ENCODE measurements at places on chromosomes 12 and 14.

DNA sequence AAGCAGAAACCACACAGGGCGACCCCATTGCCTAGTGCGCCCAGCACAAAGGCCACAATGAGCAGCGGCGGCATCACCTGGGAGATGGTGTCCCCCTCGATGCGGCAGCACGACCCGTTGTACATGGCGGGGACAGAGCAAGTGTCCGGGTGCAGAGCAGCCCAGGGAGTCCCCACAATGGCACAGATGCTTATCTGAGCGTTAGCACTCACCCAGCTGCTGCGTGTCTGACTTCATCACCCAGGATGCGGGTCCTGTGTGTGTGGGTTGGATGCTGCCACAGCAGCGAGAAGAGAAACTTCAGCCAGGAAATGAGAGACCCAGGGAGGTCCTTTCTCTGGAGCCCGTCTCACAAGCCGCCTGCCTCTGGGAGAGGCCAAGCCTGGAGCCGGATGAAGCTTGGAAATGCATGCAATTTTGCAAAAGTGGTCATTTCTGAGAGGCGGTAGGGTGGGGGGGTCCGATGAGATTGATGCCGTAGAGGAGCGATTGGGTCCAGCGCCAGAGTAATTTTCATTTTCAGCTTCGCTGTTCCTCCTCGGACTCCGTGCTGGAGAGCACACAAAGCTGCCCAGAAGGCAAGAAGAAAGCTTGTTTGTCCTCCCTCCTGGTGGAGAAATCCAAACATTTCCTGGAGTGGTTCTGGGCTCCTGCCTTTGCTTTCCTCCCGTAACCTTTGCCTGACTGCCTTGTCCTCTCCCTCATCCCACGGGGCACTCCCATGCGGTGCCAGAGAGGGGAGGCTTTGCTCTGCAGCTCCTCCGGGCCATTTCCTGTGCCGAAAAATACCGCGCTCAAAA lies at the start of gene HCAR1:
HCAR1 (minus strand) TSS at position 630 of the 800 bp plus-strand sequence; CDS start at position 125, 505 bp downstream.
- DNase-seq = peak; percentile 59

DNA sequence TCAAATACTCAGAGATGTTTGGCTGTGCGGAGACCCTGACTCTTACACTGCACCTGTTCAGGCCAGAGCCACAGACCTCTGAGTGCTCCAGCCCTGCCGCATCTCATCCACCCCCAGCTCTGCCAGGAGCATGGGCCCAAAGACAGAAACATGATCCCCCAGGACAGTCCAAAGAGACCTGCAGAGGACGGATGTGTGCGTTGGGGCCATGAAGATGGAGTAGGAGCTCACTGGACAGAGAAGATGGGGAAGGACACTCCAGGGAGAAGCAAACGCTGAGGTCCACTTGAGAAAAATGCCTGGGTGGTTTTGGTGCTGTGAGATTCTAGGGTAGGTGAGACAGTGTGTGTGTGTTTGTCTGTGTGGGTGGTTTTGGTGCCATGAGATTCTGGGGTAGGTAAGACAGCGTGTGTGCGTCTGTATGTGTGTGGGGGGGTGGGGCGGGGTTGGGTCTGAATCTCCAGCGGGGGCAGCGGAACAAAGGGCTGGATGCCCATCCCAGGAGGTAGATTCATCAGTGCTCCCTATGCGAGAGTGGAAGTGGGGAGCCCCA lies 818 bp upstream of the HHIPL1 start:
- DNase-seq = no peak

DNA sequence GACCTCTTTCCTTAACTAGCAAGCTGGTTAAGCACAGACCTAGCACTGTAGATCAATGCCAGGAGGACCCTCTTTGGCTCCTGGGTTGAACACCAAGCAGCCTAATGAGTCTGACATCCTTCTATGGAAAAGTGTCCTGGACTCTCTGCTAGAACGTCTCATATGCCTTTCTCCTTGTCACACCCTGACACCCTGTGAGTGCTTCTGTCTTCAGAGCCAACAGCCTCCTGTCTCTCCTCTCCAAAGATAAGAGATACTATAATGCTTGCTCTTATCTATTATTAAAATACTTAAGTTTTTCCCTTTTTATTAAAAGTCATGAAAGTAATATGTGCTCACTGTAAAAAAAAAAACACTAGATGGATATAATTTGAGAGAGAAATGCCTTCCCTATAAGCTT lies 222.7 kb downstream of the FOXN3 start:
- no peak for DNase-seq

- DNase-seq = no peak
Observed at GRCh38 chr14:104382361-104383087, 197.0 kb upstream of the C14orf180 start.

- no peak for DNase-seq
Observed at GRCh38 chr12:51449580-51450246, 25.1 kb downstream of the SLC4A8 start.

DNA sequence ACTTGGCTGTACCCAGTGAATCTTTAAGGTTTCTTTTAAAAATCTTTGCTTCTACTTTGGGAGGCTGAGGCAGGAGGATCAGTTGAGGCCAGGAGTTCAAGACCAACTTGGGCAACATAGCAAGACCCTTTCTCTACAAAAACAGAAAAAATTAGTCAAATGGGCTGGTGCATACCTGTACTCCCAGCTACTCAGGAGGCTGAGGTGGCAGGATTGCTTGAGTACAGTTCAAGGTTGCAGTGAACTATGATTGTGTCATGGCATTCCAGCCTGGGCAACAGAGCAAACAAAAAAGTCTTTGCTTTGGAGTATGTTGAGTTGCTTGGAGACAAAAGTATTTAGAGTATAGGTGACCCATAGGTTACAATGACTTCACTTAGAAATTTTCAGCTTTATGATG lies 6.2 kb upstream of the DDX55 start:
- no peak for DNase-seq

DNA sequence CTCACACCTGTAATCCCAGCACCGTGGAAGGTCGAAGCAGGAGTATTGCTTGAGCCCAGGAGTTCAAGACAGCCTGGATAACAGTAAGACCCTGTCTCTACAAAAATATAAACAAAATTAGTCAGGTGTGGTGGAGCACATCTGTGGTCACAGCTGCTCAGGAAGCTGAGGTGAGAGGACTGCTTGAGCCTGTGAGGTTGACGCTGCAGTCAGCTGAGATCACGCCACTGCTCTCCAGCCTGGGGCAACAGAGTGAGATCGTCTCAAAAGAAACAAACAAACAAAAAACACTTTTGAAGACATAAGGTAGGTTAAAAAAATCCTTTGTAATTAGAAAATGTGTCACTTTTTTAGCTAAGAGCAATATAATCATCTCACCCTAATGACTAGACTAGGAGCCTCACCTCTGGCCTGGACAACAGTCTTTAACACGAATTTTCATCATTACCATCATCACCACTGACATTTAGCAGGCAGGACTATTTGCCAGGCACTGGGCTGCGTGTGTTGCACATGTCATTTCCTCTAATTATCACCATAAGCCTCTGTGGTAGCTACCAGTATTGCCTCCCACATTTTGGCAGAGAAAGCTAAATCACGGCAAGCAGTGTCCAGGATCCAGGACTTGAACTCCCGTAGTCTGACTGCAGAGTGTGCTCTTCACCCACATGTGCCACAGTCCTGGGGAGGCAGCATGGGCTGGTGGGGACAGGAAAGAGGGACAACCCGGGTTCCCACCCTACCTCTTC lies 4.6 kb upstream of the SYCP3 start:
- no peak for DNase-seq

- DNase-seq = no peak
Observed at GRCh38 chr14:96162741-96163140, 41.9 kb upstream of the BDKRB2 start.

- no peak for DNase-seq
Observed at GRCh38 chr14:94113908-94114588, 3.5 kb downstream of the IFI27 start.

GRCh38 chr12:25800101-25800500 lies 158.4 kb upstream of the RASSF8 start:
- DNase-seq = no peak

DNA sequence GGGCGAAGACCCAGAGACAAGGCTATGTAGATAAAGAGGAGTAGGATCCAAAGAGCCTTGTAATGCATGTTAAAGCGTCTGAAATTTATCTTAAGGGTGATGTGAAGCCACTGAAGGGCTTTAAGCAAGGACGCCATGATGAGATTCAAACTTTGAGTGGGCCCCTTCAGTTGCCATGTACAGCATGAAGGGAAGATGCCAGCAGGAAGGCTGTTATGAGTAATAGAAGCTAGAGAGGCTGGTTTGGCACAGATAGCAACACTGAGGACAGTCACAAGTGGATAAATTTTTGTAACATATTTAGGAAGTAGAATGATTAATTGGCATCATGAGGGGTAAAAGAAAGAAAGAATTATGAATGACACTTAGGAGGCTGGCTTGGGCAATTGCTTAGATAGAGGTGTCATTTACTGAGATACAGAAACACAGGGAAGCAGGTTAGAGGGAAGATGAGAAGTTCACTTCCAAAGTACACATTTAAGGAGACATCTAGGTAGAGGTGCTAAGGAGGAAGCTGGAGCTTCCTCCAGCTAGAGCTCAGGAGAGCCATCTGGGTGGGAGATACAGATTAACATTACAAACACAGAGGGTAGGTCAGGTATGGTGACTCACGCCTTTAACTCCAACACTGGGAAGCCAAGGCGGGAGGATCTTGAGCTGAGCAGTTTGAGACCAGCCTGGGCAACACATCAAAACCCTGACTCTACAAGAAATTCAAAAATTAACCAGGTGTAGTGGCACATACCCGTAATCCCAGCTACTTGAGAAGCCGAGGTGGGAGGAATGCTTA lies 13.7 kb downstream of the ATG2B start:
- no peak for DNase-seq
